ENCODE measurements at places on chromosomes 7 and 10.

- peak; percentile 36 for DNase-seq
These were observed 126.4 kb upstream of the CCDC6 start for GRCh38 chr10:60032723-60033122.

- no peak for DNase-seq
These were observed 257.0 kb upstream of the ZNF32 start for GRCh38 chr10:43905512-43906236.

GRCh38 chr7:22406715-22407114, 49.8 kb upstream of the RAPGEF5 start:
- DNase-seq: no peak

DNA sequence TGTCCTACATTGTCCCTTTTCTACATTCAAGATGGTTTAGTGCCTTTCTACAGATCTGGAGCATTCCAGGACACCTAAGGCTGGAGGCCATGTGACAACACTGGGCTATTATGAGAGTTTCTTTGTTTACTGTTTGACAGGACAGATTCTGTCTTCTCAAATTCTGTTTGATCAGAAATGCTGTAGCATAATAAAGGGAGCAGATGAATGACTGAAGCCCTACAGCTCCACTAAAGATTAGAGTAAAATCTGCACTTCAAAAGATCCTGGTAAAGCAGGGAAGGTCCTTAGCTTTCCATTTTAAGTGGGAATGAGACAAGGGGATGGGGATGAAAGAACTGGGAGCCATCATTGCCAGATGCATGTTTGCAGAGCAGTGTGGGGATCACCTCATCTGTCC, 38.4 kb downstream of the TMEM229A start:
- no peak for DNase-seq

DNA sequence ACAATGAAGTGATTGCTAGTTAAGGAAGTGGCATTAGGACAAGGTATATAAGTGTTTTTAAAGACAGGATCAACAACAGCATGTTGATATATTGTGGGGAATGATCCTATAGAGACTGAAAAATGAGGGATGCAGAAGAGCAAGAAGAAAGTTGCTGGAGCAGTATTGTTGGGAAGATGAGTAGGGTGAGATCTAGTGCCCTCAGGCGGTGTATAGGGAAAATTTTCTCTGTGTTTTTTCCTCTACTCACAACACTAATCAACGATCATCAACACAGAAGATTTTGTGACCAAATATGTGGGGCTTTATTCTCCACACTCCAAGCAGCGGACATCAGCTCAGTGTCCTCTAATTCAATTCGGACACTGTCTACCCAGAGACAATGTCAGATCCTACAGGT, 9.6 kb upstream of the PTTG1IP2 start:
- DNase-seq: peak; percentile 10

DNA sequence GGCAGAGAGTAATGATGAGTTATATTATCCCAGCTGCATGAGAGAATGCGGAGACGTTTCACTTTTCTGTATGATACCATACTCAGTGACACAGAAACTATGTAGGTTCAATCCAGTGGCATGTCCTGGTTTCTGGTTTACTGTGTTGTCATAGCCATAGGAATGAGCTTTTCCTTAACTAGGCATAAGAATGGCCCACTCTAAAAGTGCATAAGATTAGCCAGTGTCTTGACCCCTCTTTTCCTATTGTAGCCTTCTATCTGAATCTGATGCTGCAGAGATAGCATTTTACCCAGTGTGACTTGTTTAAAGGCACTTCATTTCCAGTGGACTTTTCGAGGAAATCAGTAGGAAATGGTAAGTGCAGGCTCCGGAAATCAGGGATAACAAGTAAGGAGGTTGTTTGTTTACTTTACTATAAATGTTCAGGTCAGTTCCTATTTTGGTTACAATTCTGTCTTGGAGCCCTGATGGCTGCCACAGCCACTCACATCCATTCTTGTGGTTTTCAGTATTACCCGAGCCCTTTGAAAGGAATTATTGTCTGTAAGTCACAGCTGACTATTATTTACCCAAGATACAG, 70.5 kb downstream of the SEMA3A start:
- DNase-seq: peak; percentile 84

- peak; percentile 98 for DNase-seq
These were observed 3.4 kb upstream of the CHST12 start for GRCh38 chr7:2399848-2400587.

DNA sequence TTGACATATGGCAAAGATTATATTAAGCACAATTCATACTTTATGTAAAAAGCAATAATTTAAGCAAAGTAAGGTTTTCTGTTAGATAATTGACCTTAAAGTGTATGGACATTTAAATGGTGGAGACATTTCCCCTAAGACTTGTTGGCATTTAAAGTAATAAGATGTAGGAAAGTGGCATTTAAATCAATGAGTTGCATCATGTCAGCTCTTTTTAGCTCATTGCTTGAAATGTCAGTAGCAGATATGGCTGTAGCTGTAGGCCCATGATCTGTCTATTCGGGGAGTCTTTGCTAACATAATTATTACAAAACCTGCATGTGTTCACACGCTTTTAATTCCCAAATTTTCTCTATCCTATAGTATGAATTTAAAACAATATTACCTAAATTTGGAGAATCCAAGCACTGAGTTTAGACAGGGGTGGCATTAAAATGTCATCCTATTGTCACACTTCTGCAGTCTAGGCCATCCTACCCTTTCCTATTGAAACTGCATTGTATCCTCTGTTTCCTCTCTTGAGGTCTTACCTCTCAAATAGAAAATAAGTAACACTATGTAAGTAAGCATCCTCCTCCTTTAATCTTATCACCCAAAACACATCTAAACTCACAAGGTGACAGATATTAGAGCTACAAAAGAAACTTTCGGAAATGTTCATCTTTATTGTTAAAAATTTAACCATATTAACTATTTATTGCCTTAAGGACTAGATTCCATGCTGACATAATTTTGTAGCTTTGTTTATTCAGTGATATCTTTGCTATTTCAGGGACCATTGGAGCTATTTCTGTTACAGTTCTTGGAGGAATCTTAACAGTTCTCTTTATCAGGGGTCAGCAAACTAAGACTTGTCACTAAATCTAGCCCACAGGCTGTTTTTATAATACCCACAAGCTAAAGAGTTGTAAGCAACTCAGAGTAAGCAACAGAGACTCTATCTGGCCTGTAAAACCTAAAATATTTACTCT, 91.2 kb downstream of the LCOR start:
- no peak for DNase-seq

DNA sequence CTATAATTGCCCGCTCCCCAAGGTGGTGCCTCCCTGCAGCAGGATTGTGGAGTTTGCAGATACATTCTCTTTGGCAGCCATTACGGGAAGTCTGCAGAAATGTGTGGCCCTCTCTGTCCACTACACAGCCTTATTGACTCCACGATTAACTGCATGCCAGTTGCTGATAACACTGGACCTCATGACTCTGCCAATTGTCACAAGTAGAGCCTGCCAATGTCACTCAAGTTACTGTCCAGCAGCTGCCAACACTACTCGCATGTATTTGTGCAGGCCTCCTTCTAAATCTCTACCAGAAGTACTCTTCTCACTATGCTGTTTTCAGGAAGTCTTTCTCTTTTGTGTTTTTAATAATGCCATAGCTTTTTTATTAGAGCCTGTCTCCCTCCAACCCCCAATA, 128.8 kb downstream of the PPP1R3A start:
- no peak for DNase-seq

- no peak for DNase-seq
These were observed 125.3 kb downstream of the ATXN7L1 start for GRCh38 chr7:105751054-105751453.

Data from M059J (cell line).